Naive thymus-derived CD4-positive, alpha-beta T cell (primary cell): ENCODE measurements at places on chromosomes 6 and 20. TPM values are rescaled to one million over a fixed set of nuclear protein-coding genes. Genes with fewer than 3 reads are reported as not detected.

GRCh38 chr20:1291191-1291741, 25.2 kb downstream of the SNPH start:
- H3K4me1 ChIP-seq = no peaks in the 10 kb centered on the region
- H3K4me3 ChIP-seq = no peak overlapping the region
- H3K27me3 ChIP-seq = no peaks in the 10 kb centered on the region
- H3K36me3 ChIP-seq = no peaks in the 10 kb centered on the region

DNA sequence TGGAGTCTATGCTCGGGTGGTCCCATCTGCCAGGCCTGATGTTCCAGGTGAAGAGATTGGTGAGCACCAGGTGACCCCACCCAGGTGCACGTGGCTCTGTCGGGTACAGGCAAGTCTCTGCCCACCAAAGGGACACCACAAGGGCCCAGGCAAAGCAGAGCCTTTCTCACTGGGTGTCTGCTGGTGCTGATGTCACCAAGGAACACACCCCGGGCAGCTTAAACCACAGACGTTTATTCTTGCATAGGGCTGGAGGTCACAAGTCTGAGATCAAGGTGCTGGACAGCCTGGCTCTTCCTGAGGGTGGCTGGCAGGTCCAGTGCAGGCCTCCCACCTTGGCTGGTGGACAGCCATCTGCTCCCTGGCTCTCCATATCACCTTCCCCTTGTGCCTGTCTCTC, 100.7 kb upstream of the CD93 start:
- H3K4me1 ChIP-seq = no peaks in the 10 kb centered on the region
- no peak for DNase-seq
- no peaks in the 10 kb centered on the region for H3K27me3 ChIP-seq
- H3K4me3 ChIP-seq = no peak overlapping the region
- H3K27ac ChIP-seq = no peak overlapping the region

GRCh38 chr20:32352121-32352720, 5.9 kb upstream of the ASXL1 start:
- H3K4me3 ChIP-seq = no peak overlapping the region
- no peaks in the 10 kb centered on the region for H3K27me3 ChIP-seq
- no peaks in the 10 kb centered on the region for H3K36me3 ChIP-seq
- peaks cover 1% of the 10 kb centered on the region for H3K4me1 ChIP-seq
- H3K27ac ChIP-seq = no peak overlapping the region

DNA sequence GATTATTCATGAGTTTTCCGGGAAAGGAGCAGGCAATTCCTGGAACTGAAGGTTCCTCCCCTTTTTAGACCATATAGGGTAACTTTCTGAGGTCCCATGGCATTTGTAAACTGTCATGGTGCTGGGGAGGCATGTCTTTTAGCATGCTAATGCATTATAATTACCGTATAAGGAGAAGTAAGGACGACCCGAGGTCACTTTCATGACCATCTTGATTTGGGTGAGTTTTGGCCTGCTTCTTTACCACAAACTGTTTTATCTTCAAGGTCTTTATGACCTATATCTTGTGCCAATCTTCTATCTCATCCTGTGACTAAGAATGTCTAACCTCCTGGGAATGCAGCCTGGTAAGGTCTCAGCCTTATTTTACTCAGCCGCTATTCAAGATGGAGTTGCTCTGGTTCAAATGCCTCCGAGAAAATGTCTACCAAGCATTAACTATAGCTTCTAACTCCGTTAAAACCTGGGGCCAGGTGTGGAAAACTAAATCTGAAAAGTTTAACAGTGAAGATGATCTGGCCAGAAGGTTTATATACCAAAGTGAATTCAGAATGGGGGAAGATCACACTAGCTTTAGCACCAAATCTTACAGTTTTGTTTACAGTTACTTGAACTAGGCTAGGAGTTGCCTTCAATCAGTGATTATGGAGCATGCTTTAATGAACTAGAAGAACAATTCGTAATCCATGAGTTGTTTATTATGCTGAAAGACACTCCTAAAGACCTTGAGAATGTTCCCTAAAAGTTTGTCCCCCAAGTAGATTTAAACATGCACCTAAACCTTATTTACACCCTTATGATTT, 80.0 kb upstream of the TOP1 start:
- no peak for DNase-seq
- H3K36me3 ChIP-seq = no peaks in the 10 kb centered on the region
- H3K4me3 ChIP-seq = no peak overlapping the region
- no peak overlapping the region for H3K27ac ChIP-seq
- H3K4me1 ChIP-seq = no peaks in the 10 kb centered on the region
- H3K27me3 ChIP-seq = no peaks in the 10 kb centered on the region

The PPP1R16B gene
- total RNA-seq = 22.0 TPM
